HAP-1 (cell line): ENCODE measurements at places on chromosomes 1 and 21.
A peak's percentile ranks its signal among the peaks of the same experiment; 100 is the strongest.

- DNase-seq = no peak
These were observed 67.7 kb downstream of the ALG6 start for GRCh38 chr1:63435161-63435560.

DNA sequence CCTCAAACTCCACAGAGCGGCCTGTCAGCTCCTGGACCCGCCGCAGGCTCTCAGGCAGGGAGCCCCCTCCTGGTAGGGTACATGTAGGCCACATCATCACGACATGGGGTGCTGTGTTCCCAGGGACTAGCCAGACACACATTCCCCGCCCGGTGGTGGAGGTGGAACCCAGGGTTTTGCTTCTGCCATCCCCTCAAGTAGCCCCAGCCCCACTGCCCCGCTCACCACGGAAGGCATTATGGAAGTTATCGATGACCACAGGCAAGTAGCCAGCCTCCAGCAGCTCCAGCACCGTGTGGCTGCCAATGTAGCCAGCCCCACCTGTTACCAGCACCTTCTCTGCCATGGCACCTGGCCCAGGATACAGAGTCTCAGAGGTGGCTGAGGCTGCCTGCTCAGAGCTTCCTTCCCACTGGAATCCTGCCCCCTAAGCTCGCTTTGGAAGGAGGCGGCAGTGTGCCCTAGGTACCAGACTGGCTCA, 1.9 kb downstream of the GALE start:
- no peak for DNase-seq

DNA sequence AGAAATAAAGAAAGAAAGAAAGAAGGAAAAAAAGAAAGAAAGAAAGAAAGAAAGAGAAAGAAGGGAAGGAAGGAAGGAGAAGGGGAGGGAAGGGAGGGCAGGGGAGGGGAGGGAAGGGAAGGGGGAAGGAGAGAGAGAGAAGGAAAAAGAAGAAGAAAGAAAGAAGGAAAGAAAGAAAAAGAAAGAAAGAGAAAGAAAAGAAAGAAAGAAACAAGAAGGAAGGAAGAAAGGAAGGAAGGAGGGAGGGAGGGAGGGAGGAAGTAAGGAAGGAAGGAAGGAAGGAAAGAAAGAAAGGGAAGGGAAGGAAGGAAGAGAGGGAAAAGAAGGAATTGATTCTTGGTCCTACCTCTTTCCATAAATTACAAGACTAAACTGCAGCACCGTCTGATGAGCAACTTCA, 186.1 kb downstream of the URB2 start:
- DNase-seq = no peak

DNA sequence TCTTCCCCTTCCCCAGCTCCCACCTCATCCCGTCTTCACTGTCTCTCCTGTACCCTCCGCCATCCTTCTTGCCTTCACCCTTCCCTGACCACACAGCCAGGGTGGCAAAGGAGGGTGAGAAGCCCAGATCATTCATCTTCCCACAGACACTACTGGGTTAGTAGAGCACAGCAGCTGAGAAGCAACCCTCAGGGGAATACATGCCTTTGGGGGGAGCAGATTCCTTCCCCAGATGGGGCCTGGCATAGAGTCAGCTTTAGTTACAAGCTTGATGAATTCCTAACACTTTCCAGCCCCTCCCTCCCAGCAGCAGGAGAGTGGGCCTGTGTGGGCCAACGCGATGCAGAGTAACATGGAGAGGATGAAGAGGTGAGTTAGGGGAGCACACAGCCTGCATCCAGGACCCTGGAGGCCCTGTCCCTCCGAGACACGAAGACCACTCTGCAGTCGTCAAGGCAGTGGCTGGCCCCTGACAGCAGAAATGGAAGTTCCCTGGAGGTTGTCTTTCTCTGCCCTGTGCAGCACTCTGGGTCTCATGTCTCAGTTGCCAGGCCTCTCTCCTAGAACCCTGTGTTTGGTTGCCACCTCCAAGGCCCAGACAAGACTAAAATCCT, 8.8 kb upstream of the BTG2 start:
- no peak for DNase-seq

GRCh38 chr1:23198373-23198772, 18.9 kb downstream of the HTR1D start:
- DNase-seq = no peak

- DNase-seq = no peak
These were observed 53.2 kb downstream of the DDAH1 start for GRCh38 chr1:85411567-85412305.

GRCh38 chr1:168386492-168386891, 105.8 kb downstream of the TBX19 start:
- DNase-seq = no peak

DNA sequence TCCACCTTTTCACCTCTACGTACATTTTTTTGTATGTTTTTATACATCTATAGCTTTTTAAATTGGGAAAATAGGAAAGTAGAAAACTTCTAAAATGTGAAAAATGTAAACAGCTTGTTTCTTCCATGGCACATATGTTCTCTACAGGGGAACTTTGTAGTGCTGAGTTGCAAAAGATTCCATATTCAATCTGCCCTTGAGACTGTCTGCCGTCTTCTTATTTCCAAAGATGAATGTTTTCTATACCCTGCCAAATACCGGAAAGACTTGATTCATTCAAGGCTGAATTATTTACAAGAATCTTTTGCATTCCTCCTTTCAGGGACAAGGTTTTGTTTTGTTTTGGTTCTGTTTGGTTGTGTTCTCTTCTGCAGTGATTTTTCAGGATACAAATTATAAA, 1334.5 kb upstream of the ADGRL4 start:
- DNase-seq = no peak

GRCh38 chr1:67956116-67956515, 94.3 kb downstream of the DIRAS3 start:
- DNase-seq = no peak

GRCh38 chr1:209791920-209792319, 7.6 kb upstream of the C1orf74 start:
- DNase-seq = no peak

DNA sequence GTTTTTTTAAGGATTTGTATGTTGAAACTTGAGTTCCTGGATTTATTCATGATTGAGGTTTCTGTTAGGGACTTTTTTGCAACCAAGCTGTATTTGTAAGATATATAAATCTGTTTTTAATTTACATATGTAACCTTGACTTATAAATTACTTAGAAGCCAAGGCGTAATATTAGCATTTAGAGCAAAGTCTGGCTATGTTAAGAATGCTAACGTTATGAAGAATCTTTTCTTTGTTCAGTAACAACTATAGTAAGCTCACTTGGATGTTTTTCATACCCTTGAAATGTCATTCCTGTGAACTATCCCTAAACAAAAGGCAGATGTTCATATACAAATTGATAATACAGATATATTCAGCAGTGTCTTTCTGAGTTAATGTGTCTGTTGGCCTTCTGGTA, 155.3 kb downstream of the MAGI3 start:
- no peak for DNase-seq

DNA sequence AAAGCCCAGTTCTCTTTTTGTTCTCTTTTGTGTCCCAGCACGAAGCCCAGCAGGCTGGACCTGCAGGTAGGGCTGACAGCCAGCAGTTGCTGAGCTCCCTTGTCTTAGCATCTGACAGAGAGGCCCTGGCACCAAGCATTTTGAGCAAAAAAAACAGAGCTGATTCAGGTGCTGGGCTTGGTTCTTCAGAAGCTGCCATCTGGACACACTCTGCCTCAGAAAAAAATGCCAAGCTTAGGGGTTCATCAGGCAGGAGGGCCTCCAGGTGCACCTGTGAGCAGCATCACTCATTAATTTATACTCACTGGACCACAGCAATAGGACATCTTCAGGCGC, 167.1 kb upstream of the PLD5 start:
- peak; percentile 12 for DNase-seq

- DNase-seq = no peak
These were observed 35.0 kb downstream of the ARHGEF10L start for GRCh38 chr1:17574516-17574915.

DNA sequence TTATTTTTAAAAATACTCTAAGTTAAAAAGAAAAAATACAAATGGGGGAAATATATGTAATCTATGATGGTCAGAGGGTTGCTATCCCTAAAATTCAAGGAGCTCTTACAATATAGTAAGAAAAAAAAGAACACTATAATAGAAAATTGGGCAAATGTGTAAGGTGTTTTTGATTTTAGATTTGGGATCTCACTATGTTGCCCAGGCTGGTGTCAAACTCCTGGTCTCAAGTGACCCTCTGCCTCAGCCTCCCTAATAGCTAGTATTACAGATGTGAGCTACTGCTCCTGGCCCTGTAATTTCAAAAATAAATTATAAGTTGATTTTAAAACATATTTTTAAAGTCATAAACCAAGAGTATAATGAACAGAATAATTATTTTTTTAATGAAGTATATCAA, 45.9 kb downstream of the CDC42BPA start:
- no peak for DNase-seq

- DNase-seq = peak; percentile 18
These were observed at the start of gene STUM for GRCh38 chr1:226548256-226549093. STUM (plus strand) TSS chr1:226548764; CDS start chr1:226548905, 141 bp downstream.

- no peak for DNase-seq
These were observed 141.8 kb downstream of the CTH start for GRCh38 chr1:70552662-70553566.

DNA sequence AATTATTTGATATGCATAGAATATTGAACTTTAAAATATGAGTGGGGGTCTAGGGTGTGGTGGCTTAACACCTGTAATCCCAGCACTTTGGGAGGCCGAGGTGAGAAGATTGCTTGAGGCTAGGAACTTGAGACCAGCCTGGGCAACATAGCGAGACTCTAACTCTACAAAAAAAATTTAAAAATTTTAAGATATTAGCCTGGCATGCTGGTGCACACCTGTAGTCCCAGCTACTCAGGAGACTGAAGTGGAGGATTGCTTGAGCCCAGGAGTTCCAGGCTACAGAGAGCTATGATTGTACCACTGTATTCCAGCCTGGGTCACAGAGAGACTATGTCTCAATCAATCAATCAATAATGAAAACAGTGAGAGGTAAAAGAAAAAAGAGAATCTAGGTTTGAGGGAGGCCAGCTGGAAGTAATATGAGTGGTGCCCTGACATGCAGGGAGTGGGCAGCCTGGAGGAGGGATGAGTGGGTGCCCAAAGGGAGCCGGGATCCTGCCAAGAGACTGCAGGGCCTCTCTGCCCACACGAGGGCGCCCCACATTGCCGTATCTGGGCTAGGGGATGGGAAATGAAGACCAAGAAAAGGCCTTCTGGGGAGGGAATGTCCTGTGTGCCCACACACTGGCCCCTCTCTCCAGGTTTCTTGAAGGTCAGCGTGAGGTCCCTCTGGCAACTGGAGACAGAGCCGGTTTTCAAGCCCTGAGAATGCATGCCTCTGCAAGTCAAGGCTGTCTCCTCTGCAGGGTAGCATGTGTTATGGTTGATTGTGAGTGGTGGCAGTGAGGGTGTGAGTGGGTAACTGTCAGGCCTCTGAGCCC, 93.9 kb upstream of the PPM1J start:
- DNase-seq = peak; percentile 91

- no peak for DNase-seq
These were observed 2.4 kb downstream of the ATP8B2 start for GRCh38 chr1:154327466-154328317.
